ENCODE measurements at places on chromosomes 5 and 9.

- DNase-seq = peak; percentile 95
Observed at GRCh38 chr9:115146581-115147021, 28.6 kb upstream of the TNC start.

DNA sequence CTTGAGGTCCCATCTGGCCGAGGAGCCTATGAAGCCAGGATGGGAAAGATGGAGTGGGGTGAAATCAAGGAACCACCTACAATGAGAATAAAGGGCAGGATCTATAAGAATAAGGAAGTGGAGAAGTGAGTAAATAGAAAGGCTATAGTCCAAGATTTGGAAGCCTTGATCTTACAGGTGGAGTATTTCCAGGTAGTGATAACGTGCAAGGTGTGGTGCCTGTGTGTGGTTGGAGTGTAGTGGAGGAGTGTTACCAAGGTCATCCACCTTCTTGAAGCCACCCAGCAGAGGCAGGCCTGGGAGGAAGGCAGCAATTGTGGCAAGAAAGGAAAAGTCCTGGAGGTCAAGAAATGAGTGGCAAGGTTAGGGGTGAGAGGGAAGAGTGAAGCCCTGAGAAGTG, 72.9 kb downstream of the IQGAP2 start:
- no peak for DNase-seq

DNA sequence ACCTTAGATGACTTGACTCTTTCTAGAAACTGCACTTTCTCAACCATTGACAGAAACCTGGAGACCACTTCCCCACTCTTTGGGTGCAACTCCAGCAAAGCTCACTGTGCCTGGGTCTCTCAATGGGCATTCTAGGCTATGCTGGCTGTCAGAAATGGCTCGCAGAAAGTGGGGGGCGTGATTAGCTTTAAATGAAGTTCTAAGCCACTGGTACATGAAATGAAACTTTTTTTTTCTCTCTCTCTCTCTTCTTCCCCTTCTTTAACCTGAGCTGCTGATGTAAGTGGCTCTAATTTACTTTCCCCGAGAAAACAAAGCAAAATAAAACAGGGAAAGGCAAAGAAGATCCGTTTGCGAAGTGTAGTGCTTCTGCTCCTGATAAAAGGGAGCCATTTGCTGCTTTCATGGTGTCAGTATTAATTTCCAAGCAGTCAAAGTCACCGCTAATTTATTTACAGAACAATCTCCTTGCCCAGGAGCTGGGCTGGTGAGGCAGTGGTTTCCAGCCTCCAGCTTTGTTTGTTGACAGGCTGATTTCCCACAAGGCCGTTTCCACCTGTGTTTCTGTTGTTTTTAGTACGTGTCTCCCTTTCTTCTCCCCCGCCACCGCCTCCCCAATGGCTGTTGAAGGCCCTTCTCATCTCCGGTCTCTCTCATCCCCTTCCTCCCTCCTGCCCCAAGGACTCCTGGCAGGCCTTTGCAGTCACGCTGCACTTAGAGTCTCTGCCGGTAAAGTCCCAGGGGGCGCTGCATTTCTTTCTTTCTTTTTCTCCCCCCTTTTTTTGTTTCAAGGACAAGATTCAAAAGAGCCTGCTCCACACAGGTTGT, 422.9 kb downstream of the EBF1 start:
- DNase-seq = no peak

DNA sequence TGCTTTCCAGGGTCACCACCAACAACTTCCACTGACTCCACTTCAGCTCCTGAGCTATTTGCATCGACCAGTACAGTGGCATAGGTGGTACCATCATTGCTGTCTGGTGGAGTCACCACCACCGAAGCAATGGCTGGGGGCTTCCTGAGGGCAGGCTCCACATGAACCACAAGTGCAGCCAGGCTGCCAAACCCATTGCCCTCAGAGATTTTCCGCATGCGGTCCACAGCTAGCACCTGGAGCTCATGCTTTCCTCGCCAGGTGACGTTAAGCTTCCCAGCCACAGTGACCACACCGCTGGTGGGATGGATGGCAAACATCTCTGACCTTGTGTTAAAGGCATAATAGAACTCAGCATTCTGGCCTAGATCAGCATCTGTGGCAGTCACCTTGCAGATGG, 23.1 kb downstream of the FAT2 start:
- DNase-seq = no peak

DNA sequence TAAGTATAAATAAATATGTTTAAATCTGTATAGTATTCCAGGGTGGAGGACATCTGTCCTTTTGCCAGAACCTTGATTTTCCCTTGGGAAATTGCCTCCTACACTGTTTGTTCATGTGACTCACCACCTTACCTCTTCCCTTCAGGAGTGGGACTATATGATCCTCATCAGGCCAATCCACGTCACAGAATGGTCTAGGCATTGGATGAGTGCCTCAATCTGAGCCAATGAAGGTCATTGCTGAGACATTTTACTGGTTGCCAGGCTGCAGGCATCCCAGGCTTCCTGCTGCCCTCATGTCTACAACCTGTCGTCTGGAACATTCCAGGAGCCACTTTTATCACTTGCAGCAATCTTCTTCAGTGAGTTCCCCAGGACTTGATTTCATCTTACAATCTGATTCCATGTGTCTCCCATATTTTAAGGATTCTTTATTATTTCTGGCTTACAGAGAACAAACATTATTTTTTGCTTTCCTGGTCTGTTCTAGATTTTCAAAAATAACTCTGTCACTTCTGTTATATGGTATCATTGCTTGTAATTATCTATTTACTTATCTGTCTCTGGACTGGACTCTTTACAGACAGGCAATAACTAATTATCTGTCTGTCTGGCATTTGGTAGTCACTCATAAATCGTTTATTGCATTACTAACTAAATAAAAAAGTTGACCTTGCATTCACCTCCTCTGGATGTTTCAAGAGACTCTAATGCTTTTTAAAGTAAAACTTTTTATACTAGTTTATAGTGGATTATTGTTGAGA, 107.3 kb upstream of the APC start:
- DNase-seq = no peak

- DNase-seq = peak; percentile 88
Observed at GRCh38 chr5:178642351-178642909, 15.6 kb upstream of the CLK4 start.

DNA sequence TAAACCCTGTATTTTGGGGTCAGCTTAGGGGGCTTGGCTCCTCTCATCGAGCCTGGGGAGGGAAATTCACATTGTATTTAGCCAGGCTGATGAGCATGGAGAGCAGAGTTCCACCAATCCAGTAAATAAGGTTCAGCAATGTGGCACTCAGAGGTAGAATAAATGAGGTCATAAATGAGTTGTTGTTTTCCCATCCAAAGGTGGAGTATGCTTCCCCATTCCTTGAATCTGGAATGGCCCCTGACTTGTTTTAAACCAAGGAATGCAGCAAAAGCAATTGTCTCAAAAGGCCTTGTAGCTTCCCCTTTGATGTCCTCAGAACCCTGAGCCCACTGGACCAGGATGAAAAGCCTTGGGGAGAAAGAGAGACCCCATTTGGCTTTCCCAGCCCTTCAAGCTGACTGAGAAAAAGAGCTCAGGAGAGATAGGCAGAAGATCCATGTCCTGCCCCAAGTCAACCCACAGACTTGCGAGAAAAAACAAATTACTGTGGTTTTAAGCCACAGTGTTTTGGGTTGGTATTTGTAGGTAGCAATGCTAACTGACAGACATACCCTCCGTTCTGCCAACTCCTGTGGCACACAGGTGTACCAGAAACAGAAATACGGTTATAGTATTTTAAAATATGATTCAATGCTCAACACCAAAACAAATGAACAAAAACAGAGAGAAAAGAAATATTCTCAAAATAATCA, 566.0 kb upstream of the DMAC1 start:
- DNase-seq = no peak

- DNase-seq = no peak
Observed at GRCh38 chr9:112245126-112245525, 70.0 kb upstream of the SUSD1 start.

- peak; percentile 55 for DNase-seq
Observed at GRCh38 chr9:129669141-129669718, 3.8 kb downstream of the PRRX2 start.

DNA sequence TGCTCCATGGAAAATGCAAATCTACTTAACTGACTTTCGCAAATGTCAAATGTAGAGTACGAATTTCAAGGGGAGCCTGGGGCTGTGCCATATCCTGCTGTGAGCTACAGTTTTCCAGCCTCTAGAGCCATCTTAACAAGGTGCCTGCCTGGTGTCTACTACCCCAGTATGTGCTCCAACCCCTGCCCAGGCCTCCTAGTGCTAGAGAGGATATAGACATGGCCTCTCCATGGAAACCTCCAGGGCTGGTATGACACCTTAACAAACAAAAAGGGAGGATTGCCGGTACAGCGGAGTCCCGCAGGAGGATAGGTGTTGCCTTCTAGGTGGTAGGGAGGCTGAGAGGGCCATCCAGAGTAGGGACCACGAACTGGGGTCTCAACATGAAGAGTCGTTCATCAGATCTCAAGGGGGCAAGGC, 13.6 kb upstream of the IL3 start:
- no peak for DNase-seq

DNA sequence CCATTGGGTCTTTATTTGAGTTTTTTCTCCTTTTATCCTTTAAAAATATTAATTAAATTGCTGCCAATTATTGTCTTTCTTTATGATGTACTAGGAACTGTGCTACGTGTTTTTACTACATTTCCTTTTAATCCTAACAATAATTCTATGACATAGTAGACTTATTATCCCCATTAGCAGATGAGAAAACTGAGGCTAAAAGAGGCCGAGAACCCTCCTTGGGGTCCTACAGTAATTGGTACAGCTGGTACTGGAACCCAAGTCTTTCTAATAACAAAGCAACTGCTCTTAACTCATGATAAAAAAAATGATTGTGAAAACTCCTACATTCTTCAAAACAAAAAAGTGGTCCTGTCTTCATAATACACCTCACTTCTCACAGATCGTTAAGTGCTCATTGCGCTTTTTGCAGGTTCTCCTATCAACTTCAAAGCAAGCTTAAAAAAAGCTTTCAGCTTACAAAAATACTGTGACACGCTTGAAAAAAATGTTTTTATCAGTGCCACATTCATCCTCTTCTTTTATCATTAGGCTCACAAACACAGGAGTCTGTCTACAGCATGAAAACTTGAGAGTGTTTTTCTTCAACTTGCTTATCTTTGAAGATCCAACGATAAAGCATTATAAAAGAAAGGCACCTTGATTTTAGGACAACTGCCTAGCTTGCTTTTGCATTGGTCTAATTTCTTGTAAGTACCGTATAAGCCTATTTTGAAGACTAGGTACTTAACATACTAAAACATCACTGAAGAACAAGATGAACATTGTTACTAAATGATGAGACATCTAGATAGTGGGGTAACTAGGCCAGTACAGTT, 32.4 kb downstream of the FYB1 start:
- DNase-seq = no peak

DNA sequence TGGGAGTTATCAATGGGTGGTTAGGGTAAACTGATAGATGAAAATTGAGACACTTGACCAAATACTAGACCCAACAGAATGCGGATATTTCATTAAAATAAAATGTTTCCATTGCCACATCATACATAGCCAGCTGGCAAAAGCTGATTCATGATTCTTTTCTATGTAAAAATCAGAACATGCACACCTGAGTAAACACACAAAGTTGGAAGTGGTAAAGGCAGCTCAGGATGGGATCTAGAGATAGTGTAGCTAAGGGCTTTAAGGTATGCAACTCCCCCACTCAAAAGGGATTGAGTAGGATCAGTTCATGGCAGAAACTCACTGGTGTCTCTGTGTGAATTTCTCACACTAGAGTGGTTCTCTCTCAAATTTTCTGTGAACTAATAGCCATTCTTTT, 541.1 kb upstream of the GRAMD2B start:
- no peak for DNase-seq

DNA sequence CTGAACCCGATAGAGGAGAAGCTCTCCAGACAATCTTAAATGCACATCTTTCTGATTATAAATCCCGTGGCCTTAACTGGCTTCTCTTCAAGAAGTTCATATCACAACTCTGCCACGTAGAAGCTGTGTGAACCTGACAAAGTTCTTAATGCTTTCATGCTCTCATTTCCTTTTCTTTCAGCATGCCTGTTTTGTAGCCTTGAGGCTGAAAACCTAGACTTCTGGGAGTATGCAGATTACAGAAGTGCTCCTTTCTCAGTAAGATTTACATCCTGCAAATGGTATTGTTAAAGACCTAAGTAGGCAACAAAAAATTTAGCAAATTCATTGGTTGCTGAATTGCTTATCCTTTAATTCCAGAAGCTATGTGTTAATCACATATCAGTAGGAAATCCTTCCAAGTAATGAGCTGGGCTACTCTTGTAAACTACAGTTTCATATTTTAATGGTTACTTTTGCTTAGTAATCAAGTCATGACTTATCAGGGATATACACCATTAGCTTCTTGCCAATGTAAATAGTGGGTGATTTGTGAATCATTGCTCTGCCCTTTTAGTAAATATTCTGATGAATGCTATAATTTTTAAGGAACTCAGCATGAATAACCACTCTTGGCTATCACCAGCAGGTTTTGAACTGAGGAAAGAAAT, 334.7 kb downstream of the FBXL7 start:
- DNase-seq = peak; percentile 79

GRCh38 chr5:178430186-178431062, 159.8 kb downstream of the COL23A1 start:
- DNase-seq = no peak

DNA sequence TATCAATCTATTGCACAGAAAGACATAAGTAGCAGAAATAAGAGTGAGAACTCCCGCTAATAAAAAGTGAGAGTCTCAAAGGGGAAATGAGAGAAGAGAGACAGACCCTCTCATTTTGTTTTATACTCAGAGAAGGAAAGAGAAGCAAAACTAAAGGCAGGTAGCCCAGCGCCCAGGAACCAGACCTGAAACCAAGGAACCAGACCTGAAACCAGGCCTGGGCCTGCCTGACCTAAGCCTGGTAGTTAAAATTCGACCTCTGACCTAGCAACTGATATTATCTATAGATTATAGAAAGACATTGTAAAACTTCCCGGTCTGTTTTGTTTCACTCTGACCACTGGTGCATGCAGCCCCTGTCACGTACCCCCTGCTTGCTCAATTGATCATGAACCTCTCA, 134.5 kb upstream of the SEMA6A start:
- no peak for DNase-seq

GRCh38 chr5:41648996-41649395, 138.6 kb upstream of the PLCXD3 start:
- DNase-seq = no peak

GRCh38 chr9:37221489-37222106, 101.2 kb downstream of the ZCCHC7 start:
- no peak for DNase-seq

GRCh38 chr5:116524966-116525365, 49.7 kb downstream of the SEMA6A start:
- DNase-seq = no peak

DNA sequence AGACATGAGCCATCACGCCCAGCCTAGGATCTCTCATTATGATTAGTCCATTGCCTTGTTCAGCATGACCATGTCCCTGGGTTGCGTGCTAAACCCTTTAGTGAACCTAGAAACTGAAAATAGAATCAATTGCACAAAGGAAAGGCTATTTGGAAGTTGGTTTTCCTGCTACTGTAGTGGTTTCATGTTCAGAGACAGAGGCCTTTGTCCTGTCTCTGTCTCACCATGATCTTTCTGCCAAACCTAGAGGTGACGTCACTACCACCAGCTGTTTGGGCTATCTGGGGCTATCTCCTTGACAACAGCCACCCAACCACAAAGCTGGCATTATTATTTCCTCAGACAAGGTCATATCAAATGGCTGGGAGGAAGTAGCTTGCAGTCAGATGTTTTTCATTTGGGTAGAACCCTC, 4.0 kb upstream of the CDK5RAP2 start:
- peak; percentile 72 for DNase-seq

- DNase-seq = no peak
Observed at GRCh38 chr9:79151791-79152190, 420.0 kb upstream of the TLE4 start.

Measured in amniotic epithelial cell (primary cell).